Myometrial cell (primary cell): ENCODE measurements at places on chromosomes 2 and 18. TPM values are rescaled to one million over a fixed set of nuclear protein-coding genes. Genes with fewer than 3 reads are reported as not detected.

ASPRV1 gene
- under 0.01 and 0.18 TPM in 2 replicates for total RNA-seq

DSG4 gene
- total RNA-seq = not detected in 2 replicates

REEP1 gene
- not detected in 2 replicates for total RNA-seq

CAPN14 gene
- under 0.01 TPM in 2 replicates for total RNA-seq

TP53I3 gene
- 75.9 and 96.6 TPM in 2 replicates for total RNA-seq

LYG2 gene
- not detected in 2 replicates for total RNA-seq

CCDC138 gene
- 2.9 and 6.6 TPM in 2 replicates for total RNA-seq

NR4A2 gene
- 0.18 and 0.29 TPM in 2 replicates for total RNA-seq

ARHGAP15 gene
- not detected in 2 replicates for total RNA-seq

SCG2 gene
- total RNA-seq = under 0.01 and 0.53 TPM in 2 replicates

FAP gene
- total RNA-seq = 72.6 and 84.9 TPM in 2 replicates

UPP2 gene
- total RNA-seq = not detected in 2 replicates

GPBAR1 gene
- 0.53 TPM in 1 of 2 replicates, not detected in the other for total RNA-seq

QPCT gene
- total RNA-seq = 21.3 and 22.5 TPM in 2 replicates

TUBB8B gene
- not detected in 2 replicates for total RNA-seq

TGFA gene
- not detected in 2 replicates for total RNA-seq

COLEC11 gene
- total RNA-seq = 0.89 TPM in 1 of 2 replicates, not detected in the other

KRCC1 gene
- total RNA-seq = 24.6 and 24.8 TPM in 2 replicates

ANKRD53 gene
- total RNA-seq = 3.2 TPM in 1 of 2 replicates, not detected in the other

ROCK1 gene
- 15.9 and 20.6 TPM in 2 replicates for total RNA-seq

PLB1 gene
- 1.9 and 4.6 TPM in 2 replicates for total RNA-seq

POTEE gene
- not detected in 2 replicates for total RNA-seq
